ENCODE measurements at places on chromosomes 12 and 14.
A peak's percentile ranks its signal among the peaks of the same experiment; 100 is the strongest.

GRCh38 chr12:55745361-55746173 is 2.6 kb downstream of the GDF11 start:
- DNase-seq, result peak; percentile 26

GRCh38 chr12:124490584-124491305 is 76.7 kb downstream of the NCOR2 start:
- DNase-seq, result no peak

DNA sequence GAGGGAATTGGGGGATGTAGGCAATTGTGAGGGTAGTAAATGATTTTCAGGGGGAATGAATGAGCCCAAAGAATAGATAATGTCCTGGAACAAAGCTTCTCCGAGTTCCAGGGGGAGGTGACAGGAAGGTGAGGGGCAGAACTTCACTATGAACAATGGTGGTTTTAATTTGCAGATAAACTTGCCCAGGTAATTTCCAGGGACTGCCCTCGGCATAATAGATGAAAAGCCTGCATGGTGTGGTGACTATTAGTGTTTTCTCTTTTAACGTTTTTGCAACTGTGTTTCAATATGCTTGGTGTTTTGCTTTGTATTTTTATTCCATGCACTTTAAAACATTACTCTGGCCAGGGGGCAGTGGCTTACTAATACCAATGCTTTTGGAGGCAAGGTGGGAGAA is 325.2 kb upstream of the RGS6 start:
- no peak for DNase-seq

GRCh38 chr14:26992403-26993115 is 394.7 kb upstream of the NOVA1 start:
- DNase-seq, result no peak

DNA sequence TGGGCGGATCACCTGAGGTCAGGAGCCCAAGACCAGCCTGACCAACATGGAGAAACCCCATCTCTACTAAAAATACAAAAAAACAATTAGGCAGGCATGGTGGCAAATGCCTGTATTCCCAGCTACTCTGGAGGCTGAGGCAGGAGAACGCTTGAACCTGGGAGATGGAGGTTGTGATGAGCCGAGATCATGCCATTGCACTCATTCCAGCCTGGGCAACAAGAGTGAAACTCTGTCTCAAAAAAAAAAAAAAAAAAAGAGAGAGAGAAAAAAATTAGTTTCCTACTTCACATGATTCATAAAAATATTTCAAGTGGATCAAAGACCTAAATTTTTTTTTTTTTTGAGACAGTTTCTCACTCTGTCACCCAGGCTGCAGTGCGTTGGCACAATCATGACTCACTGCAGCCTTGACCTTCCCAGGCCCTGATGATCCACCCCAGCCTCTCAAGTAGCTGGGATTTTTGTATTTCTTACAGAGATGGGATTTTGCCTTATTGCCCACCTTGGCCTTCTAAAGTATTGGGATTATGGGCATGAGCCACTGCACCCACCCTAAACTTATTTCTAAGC is 24.9 kb downstream of the FCF1 start:
- peak; percentile 14 for DNase-seq

GRCh38 chr14:100066962-100067361 is 1.7 kb downstream of the EVL start:
- no peak for DNase-seq

DNA sequence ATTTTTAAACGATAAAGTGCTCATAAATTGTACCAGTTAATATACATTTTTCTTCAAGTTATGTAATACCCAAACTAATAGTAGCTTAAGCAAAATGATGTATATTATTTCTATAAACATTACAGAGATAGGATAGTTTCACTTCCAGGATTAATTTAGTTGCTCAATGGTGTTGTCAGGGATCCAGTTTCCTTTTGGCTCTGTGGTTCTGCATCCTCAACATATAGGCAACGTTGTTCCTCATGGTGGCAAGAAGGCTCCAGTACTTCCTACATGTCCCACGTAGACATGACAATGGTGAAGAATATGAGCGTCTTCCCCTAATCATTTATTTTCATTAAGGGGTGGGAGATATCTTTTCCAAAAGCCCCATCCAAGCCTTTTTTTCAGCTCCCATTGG is 60.7 kb upstream of the DCD start:
- no peak for DNase-seq

GRCh38 chr12:108191938-108192337 is 62.9 kb downstream of the WSCD2 start:
- DNase-seq, result no peak

DNA sequence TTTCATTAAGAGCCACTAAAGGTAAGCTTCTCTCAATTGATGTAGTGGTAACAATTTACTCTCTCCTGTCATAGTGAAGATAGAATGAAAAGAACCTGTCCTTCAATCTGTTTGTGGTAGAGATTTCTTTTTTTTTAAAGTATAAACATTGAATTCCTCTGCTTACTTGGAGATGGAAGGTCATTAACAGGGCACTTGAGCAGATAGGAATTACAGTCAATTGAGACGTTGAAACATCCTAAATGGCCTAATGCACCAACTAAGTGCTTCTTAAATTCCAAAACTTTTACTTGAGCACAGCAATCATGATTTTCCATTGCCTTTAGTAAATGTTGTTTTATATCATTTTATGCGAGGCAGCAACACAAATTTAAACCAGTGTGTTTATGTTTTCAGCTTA is 241.4 kb downstream of the FOXG1 start:
- DNase-seq, result no peak

- no peak for DNase-seq
Measured at GRCh38 chr12:93896952-93897351, 219.8 kb downstream of the CRADD start.

- DNase-seq, result no peak
Measured at GRCh38 chr12:125013816-125014442, 20.5 kb downstream of the BRI3BP start.

GRCh38 chr12:132159555-132160003 is 15.3 kb downstream of the NOC4L start:
- no peak for DNase-seq
